MV-4-11 (cell line): ENCODE measurements at places on chromosomes 6 and 20.
A peak's percentile ranks its signal among the peaks of the same experiment; 100 is the strongest.

DNA sequence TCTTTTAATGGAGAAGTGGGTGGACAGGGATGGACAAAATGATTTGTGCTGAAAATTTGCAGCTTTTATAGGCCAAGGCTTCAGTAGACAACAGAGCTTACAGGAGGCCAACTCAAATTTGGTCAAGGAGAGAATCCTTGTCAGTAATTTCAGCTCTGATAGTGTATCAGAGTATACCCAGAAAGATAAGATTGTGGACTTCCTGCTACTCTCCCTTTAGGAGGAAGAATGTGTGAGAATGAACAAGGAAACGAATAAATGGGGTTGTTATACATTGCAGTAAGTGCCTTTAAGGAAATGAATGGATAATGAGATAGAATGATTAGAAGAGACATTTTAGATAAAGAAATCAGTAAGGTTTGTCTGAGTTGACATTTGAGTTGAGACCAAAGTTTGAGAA is 519.9 kb downstream of the UTRN start:
- no peak for DNase-seq

DNA sequence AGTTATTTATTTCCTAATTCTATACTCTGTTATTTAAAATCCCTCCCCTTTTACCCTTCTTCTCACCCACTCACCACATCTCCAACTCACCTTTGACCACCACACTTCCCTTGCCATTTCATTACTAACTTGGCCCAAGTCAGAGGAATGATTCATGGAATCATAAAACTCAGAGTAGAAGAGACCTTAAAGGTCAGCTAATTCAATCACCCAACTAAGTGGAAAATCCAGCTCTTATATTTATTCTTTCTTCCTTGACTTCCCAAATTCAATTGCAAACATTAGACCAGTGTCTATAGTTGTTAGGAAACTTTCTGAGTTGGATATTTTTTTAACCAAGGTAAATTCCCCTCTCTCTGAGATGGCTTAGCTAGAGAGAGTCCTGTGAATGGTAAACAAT is 26.5 kb upstream of the HEY2 start:
- DNase-seq = no peak

GRCh38 chr6:106466211-106466610 is 105.7 kb downstream of the CRYBG1 start:
- no peak for DNase-seq

GRCh38 chr6:56604186-56604585 is 38.5 kb downstream of the DST start:
- DNase-seq = no peak

- DNase-seq = peak; percentile 94
Measured at GRCh38 chr6:41705996-41706835, 29.2 kb downstream of the TFEB start.

- peak; percentile 68 for DNase-seq
Measured at GRCh38 chr20:1437235-1437904, 29.3 kb downstream of the NSFL1C start.

DNA sequence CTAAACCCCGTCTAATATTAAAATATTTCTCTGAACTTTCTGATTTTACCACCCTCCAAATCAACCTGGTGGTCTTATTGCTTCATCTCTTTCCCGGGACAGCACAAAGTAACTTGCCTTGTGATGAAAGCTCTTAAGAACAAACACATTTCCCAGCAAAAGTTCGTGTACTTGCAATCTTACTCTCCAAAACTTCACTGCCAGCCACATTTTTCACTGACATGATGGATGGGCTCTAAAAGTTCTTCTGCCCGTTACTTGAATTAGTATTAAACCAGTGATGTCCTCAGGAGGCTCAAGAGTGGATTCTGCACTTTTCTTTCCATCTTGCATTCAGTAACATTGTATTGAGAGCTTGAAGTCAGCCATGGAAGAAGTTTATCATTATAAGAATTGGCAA is 731.6 kb upstream of the GJE1 start:
- no peak for DNase-seq

DNA sequence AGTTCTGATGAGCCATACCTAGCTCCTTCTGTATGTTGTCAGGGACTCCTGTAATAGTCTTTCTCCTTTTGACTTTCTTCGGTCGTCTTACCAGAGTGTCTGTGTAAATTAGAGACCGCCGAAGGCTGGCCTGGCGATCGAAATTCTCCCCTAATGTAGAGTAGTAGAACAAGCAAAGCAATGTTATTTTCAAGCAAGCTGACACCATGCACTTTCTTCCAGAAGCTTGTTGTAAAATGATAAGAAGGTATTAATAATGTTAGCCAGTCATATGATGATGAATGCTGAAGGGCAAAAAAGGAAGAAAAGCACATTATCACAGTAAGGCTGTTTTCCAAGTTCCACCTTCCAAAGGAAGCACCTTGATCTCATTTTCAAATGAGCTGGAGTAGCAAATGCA is 37.9 kb downstream of the HEBP2 start:
- DNase-seq = no peak

DNA sequence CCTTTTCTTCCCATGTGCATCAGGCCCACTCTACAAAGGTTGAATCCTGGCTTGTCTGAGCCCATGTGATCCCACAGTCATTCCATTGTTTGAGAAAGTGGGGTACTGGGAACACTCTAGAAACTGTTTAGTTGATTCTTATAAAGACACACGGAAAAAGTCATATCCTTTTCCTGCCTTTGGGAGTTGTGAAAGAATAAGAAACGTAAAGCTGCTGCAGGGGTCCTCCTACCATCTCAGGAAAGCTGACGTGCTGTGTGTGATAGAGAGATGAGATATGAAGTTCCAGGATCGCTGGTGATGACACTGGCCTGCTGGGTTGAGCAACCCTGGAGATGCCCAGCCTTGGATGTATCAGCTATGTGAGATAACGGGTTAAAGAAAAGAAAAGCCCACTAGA is 21.3 kb upstream of the HLA-DRB5 start:
- no peak for DNase-seq

GRCh38 chr6:35710241-35710847 is 21.6 kb upstream of the FKBP5 start:
- DNase-seq = no peak

- no peak for DNase-seq
Measured at GRCh38 chr6:39496915-39497314, 174.4 kb upstream of the KCNK16 start.

GRCh38 chr6:151494235-151494935 is 568 bp downstream of the CCDC170 start:
- DNase-seq = peak; percentile 49

DNA sequence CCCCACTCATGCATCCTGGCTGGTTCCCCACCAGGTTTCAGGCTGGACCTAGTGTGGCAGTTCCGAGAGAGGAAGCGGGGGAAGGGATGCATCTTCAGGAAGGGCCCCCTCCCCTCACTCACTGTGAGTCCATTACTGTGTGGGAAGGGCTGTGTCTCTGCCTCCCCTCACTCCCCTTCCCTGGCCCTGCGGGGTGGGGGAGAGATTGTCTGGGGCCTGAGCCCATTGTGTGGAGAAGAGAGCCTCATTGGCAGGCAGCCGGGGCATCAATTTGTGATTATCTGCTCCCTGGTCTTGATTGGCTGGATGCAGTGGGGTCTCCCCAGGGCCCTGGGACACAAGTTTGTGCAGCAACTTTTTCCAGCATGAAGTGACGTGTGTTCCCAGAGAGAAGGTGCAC is 4.1 kb upstream of the MYT1 start:
- no peak for DNase-seq

GRCh38 chr6:35724059-35724458 is 12.8 kb upstream of the ARMC12 start:
- DNase-seq = no peak

- DNase-seq = no peak
Measured at GRCh38 chr6:30942338-30943060, 1.7 kb downstream of the MUCL3 start.

DNA sequence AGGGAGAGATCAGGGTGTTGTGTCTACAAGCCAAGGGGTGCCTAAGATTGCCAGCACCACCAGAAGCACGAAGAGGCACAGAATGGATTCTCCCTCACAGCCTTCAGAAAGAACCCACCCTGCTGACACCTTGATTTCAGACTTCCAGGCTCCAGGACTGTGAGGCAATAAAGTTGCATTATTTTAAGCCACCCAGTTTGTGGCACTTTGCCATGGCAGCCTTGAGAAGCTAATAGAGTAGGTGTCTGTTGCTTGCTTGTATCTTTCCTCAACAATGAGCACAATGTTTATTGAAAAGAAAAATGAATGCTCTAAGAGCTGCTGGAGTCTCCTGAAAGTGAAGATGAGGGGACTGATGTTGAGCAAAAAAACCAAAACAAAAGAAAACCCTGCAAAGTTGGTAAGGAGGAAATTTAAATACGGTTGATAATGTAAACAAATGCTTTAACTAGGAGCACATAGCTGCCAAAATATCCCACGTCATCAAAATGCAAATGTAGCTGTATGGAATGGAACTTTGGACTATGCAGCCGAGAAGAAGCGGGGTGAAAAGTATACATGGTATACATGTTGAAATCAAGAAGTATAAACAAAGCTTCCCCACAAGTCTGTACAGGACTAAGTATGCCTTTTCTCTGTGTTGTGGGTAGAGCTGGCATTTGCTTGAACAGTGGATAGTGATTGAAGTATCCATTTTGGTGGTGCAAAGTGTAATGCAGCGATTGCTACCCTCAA is 8.0 kb downstream of the IL20RA start:
- no peak for DNase-seq

DNA sequence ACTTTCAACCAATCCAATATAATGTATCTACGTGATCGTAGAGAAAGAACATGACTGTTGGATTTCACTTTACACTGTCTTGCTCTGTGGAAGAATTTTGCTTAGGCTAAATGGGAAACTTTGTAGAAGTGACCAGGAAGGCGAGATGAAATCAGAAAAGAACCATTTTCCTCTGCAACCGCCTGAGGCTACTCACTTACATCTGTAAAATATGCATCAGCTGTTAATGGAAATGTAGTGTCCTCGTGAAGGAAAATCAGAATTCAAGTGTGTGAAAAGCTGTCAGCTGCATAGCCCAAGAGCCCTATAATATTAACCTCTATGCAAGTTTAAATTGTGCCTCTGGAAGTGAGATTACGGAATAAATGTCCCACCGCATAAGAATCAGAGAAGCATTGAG is 277.9 kb downstream of the C6orf118 start:
- no peak for DNase-seq

DNA sequence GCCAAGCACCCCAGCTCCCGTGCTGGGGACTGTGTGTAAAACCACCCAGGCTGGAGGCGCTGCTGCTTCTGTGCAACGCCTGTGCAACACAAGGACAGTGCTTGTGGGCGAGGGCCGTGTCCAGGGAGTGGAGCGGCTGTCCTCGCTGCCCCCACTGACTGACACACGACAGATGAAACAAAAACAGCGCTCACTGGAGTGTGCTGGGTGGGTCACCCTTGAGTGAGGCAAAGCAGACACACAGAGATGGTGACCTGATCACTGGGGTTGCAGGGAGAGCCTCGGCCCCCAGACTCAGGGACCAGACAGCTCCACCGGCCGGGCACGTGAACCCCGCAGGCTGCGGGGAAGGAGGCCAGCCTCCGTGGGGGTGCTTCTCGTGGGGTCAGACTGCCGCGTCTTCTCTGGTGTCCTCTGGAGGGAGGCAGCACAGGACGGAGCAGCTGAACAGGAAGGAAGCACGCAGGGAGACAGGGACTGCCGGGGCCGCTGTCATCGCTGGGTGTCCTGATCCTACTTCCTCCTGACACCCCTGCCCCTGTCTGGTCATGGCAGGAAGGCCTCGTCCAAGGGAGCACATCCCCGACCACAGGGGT is 75.9 kb upstream of the CST7 start:
- DNase-seq = no peak

DNA sequence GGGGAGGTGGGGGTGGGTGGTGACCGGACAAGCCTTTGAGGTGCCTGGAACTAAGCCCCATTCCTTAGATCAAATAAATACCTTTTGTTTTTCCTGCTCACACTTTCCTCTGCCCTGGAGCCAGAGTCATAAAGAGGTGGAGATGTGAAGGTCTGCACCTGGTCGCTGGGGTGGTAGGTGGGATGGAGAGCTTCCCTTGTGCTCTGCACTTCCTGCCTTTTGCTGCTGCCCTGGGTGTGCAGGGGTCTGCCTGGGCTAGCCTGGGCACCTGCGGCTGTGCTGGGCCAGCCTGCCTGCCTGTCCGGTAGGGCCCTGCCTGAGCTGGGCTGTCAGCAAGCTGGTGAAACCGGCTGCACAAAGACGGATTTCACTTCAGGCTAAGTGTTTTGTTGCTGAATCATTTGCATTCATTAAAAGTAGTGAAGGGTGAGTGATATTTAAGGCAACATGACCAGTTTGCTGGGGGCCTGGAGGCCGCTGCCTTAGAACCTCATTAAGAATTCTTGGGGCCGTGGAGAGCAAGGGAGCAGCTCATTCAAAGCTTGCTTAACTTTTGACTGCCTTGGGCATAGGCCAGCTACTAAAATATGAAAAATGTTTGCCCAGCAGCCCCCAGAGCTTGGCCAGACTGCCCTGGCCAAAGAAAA is 20.5 kb downstream of the PTK7 start:
- DNase-seq = no peak

- DNase-seq = no peak
Measured at GRCh38 chr6:25186919-25187318, 92.3 kb upstream of the CARMIL1 start.

- no peak for DNase-seq
Measured at GRCh38 chr6:127263481-127263880, 3.2 kb upstream of the RNF146 start.

DNA sequence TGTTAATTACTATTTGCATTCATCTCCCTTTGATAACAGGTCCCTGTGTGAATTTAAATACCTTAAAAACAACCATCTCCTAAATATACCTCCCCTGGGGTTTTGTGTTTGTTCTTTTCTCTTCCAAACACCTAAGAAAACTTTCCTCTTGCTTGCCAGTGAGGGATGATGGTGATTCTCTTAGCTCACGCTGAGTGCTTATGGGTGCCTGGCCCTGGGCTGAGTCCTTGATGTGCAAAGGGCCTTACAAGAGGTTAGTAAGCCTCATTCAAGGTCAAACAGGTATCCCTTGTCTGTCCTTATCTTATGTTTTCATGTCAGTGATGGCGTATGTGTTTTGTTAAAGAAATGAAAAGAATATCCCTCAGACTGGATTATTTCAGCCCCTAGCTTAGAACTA is 76.3 kb downstream of the SYCP2L start:
- no peak for DNase-seq

GRCh38 chr6:163419413-163420288 is 5.1 kb downstream of the QKI start:
- no peak for DNase-seq

GRCh38 chr20:15900443-15900842 is 672.8 kb downstream of the KIF16B start:
- no peak for DNase-seq

DNA sequence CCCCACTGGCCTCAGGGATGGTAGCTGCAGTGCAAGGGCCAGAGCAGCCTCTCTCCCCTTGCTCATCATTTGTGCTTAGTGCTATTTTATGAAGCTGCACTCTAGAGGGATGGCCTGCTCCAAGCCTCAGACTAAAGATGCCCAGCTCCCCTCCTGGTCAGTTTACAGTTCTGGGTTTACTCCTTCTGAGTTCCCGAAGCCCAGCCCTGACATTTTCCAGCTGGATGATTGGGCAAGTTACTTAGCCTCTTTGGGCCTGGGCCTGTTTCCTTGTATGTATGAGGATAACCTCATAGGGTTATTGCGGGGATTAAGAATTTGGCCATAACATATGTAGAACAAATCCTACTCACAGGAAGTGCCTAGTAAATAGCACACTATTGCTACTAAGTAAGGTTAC is 31.8 kb upstream of the EMILIN3 start:
- no peak for DNase-seq

GRCh38 chr6:159131709-159132108 is 37.5 kb upstream of the FNDC1 start:
- no peak for DNase-seq
